ENCODE measurements at places on chromosomes 3 and 15.
A peak's percentile ranks its signal among the peaks of the same experiment; 100 is the strongest.

DNA sequence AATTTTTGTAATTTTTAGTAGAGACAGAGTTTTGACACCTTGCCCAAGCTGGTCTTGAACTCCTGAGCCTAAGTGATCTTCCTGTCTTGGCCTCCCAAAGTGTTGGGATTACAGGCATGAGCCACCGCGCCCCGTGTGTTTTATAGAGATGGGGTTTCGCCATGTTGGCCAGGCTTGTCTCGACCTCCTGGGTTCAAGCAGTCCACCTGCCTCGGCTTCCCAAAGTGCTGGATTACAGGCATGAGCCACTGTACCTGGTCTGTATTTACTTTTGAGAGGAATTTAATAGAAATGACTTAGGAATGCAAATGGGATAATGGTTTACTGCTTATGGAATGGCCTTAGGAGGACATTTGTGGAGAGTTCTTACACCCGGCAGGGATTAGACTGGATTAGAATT, 10.8 kb downstream of the TATDN2 start:
- DNase-seq = no peak

DNA sequence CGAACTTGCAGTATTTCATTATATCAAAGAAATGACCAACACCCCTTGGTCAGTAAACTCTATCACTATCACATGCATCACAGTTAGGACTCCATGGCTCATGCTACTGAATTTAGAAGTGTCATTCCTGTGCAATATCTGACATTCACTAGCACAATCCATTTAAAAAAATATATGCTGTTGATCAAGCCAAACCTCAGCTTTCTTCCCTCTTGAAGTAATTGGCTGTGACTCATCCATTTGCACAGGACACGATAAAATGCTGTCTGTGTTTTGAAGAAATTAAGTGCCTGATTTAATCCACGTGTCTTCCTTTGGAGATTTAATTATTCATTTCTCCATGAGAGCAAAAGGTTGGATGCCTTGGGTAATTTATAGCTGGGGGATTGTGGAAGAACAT, 38.9 kb downstream of the CPNE4 start:
- DNase-seq = no peak

DNA sequence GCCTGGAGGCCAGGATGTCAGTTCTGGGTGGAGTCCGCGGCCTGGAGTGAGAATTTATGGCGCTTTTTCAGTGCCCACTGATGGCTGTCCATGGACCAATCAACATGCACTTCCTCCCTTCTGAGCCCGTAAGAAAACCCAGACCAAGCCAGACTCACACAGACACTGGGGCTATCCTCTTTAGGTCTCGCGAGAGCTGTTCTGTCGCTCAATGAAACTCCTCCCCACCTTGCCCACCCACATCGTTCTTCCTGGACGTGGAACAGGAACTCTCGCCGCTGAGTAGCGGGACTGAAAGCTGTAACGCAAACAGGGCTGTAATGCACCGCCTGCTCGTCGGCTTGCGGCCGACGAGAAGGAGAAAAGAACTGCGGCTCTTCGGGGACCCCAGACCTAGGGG, 833.0 kb upstream of the CADM2 start:
- DNase-seq = no peak

- no peak for DNase-seq
These were observed 824.2 kb downstream of the AGBL1 start for GRCh38 chr15:86903642-86904421.

- no peak for DNase-seq
These were observed 9.6 kb downstream of the CCNDBP1 start for GRCh38 chr15:43194795-43195194.

- DNase-seq = no peak
These were observed 457.3 kb downstream of the SI start for GRCh38 chr3:164620956-164621355.

GRCh38 chr3:138717348-138717747, 108.8 kb downstream of the FAIM start:
- no peak for DNase-seq

GRCh38 chr15:31867536-31868442, 162.5 kb upstream of the CHRNA7 start:
- peak; percentile 52 for DNase-seq

- no peak for DNase-seq
These were observed 22.0 kb downstream of the SST start for GRCh38 chr3:187648177-187648576.

DNA sequence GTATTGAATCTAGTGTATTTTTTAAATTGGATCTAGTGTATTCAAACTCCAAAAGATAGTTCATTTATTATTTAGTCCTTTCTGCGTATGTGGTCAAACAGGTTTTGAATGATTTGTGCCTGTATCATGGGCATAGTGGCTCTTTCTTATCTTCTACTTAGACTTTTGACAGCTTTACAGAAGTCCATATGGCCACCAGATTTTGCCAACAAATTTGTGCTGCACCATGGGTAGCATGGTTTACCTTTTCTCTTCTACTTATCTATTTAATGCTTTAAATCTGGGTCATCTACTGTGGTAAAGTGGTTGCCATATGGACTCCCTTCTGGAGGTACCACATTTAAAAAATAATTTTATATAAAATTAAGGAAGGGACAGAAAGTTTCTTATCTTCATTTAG, 66.9 kb upstream of the CADM2 start:
- DNase-seq = no peak

Measured in NCI-H446 treated with DMSO at 0.1 percent for 48 hours (cell line).